ENCODE measurements at places on chromosomes 3 and 15.

GRCh38 chr3:4561661-4562060 is 68.5 kb downstream of the ITPR1 start:
- DNase-seq: no peak

- no peak for DNase-seq
Observed at GRCh38 chr3:172557515-172558220, 34.4 kb upstream of the TNFSF10 start.

DNA sequence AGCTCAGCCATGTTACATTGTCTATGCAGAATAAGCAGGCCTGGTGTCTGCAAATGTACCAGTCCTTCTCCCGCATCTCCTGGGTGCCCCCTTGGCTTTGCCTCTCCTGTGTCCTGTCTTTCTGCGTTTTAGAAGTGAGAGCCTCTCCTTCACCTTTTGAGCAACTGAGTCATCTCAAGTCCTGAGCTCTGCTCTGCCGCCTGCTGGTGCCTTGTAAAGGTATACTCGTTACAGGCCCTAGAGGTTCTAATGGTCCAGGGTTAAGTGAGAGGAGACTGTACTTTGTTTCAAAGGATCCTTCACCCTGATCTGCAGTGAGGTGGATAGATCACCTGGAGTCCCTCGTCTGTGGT is 12.6 kb downstream of the GHRL start:
- DNase-seq: no peak

GRCh38 chr15:74816624-74817369 is 4.2 kb downstream of the LMAN1L start:
- no peak for DNase-seq

DNA sequence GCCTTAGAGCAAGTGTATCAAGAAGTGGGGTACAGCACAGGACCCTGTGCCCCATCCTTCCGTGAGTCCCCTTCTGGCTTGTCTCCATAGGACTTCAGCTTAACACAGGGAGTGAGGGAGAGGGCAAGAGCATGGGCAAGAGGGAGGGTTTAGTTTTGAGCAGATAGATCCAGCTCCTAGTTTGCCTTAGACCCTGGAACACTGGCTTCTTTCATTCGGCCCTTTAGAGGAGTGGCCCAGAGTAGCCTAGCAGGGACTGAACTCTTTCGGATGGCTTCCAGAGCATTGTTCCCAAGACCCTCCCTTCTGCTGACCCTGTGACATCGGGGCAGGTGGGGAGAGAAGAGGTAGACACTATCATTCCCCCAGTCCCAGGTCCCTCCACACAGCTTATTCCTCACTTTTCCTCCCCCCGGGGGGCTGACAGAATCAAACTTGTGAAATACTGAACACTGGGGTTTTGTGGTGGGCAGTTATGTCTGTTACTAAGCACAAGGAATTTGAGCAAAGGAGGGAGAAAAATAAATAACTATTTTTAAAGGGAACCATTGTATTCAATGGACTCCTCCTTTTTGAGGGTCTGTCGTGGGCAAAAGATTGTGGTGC is 289.6 kb upstream of the C2CD4B start:
- DNase-seq: no peak

DNA sequence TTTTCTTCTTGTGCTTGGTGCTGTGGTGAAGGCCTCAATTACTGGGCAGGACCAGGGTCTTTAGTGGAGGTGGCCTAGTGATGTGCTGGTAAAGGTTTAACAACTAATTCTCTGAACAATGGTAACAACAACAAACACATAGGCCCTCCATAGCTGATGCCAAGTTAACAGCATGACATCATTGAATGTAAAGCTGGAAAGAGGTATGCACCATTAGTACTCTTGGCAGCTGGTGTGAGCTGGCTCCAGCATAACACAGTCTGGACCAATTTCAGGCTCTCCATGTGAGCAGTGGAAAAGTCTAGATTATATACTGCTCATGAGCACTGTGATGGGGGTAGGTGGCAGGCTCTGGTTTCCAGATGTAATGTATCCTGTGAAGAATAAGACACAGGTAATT is 61.8 kb downstream of the SLC7A14 start:
- no peak for DNase-seq

GRCh38 chr15:40257656-40258450 is 19.0 kb downstream of the PAK6 start:
- DNase-seq: no peak

GRCh38 chr15:81016489-81017068 is 15.9 kb downstream of the TLNRD1 start:
- DNase-seq: no peak

Measured in caudate nucleus (tissue), 63 donors.